ENCODE measurements at places on chromosomes 7 and 10.

- no peak for DNase-seq
Measured at GRCh38 chr7:8516976-8517375, 83.6 kb downstream of the NXPH1 start.

DNA sequence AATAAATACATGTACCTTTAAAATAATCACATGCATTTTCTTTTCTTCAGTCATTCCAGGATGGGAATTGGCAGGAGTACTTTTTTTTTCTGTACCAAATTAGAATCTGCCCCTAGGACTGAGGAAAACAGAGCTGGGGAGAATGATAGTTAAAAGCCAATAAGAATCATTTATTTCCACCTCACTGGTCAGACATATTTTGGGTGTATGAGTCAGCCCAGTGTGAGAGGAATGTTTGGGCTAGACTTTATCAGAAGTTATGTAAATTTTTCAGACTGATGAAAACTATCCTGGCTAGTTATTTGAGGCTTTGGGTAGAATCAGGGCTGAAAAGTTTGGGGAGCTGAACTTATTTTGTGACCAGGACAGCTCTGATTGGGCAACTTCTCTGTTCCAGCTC lies 303.1 kb upstream of the NPSR1 start:
- DNase-seq = no peak

- DNase-seq = no peak
Measured at GRCh38 chr10:130500261-130501000, 364.2 kb downstream of the GLRX3 start.

- no peak for DNase-seq
Measured at GRCh38 chr7:44678471-44679179, 70.0 kb upstream of the ZMIZ2 start.

GRCh38 chr10:57320416-57320815 lies 947.3 kb downstream of the IPMK start:
- no peak for DNase-seq

- DNase-seq = no peak
Measured at GRCh38 chr7:91518058-91518457, 253.8 kb downstream of the FZD1 start.

DNA sequence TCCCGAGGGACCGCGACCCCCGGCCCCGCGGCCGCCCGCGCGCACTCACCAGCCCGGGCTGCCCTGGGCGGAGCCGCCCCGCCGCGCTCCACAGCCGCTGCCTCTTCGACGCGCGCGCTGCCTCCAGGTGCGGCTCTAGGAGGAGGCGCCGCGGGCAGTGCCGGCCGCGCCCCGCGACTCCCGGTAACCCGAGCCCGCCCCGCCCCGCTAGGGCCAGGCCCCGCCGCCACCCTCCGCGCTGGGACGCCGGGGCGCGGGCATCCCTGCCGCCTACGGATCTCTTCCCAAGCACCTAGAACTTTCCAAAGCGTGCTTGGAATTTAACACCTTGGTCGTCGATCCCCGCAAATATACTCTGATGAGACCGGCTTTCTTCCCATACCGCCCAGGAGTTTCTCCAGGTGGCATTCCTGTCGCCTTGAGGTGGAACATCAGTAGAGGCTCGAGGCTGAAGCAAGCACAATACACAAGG lies at the start of gene SLC26A5:
Gene SLC26A5, minus strand, starts transcription at position 159 of the 472 bp plus-strand sequence. CDS start 24,693 bp downstream, outside the sequence.
- no peak for DNase-seq

DNA sequence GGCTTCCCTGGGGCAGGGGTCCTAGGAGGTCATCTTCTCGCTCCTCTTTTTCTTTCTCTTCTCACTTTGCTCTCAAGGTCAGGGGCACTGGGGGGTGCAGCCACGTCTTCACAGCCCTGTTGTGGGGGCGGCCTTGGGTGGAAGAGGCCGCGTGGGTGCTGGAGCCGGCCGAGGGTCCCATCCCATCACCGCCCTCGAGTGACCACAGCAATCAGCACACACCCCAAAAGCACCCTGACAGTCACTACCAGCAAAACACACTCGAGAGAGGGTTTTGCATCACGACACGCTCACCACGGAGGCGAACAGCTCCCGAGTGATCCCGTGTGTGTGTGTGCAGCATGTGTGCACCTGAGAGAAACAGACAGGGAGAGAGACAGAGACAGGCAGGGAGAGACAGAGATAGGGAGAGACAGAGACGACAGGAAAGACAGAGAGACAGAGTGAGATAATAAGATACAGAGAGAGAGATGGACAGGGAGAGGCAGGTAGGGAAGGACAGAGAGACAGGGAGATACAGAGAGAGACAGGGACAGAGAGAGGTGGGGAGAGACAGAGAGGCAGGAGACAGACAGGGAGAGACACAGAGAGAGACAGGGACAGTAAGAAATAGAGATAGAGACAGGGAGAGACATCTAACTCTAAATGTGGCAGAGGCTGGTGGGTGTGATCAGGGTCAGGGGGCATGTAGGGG lies 100.9 kb downstream of the WDR37 start:
- DNase-seq = no peak

GRCh38 chr7:127768241-127768640 lies 116.2 kb downstream of the SND1 start:
- no peak for DNase-seq

DNA sequence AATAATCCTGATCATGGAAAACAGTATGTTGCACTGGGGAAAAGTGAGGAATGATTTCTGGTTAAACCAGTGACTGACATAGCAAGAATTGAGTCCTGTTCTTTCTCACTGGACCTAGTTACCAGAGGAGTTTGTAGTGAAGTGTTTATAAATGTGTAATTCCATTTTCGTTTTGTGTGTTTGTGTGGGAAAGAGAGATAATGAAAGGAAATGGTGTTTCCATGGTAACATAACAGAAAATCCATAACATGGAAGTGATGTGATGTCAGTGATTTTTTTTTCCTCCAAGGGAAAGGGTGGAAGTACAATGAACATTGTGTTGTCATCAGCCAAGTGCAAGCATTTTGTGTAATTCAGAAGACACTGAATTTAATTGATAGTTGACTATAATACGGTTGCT lies 283.9 kb downstream of the PLXDC2 start:
- DNase-seq = no peak

DNA sequence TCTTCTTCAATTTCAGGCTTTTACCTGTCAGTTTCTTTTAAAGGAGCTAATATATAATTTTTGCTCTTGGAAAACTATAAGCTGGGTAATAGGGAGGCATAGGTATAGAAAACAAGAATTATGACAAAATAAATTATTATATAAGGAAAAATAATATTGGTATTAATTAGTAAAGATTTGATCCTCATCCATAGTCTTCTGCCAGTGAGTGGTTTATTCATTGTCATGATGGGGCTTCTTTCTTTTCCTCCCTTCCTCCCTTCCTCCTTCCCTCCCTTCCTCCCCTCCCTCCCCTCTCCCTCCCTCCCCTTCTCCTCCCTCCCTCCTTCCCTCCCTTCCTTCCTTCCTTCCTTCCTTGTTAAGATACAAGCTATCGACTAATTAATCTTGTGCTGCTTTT lies 698.6 kb downstream of the SORCS3 start:
- DNase-seq = no peak

DNA sequence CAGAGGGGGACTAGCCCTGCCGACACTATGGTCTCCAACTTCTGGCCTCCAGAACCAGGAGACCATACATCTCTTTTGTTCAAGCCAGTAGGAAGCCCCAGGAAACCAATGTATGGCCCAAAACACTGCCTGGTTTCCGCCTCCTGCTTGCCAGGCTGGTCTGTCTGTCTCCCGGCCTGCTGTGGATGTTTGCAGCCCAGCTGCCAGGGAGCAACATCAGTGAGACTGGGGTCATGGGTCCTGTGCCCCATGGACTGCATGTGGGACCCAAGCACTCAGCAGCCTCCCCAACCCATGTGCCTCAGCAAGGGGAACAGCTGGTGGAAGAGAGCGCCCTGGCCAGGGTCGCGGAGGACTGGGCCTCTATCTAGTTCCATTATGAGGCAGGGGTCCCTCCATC lies 33.4 kb upstream of the NUB1 start:
- DNase-seq = no peak

DNA sequence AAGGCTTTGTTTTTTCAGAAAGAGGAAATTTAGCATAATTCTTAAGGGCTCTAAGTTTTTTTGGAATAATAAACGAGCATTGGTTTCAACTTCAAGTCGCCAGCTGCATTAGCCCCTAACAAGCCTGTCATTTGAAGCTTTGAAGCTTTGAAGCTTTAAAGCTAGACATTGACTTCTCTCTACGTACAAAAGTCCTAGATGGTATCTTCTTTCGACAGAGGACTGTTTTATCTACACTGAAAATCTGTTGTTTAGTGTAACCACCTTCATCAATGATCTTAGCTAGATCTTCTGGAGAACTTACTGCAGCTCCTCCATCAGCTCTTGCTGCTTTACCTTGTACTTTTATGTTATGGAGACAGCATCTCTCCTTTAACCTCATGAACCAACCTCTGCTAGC lies 79.6 kb upstream of the TMEM72 start:
- no peak for DNase-seq

DNA sequence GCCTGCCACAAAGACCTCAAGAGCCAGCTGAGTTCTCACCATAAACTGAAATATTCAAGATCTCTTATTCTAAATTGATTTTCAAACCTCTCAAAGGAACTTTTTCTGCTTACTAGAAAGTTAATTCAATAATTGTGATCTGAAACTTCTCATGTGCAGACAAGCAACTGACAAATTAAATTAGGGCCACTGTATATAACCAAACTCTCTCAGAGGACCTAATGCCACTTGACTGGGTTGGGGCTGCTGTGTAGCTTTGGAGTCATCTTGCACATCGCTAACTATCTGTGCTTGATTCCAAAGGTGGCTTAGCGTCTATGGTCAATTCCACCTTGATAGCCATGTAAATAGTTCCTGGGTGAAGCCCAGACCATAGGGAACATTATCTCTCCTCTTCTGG lies 345.2 kb downstream of the GPR37 start:
- DNase-seq = no peak

GRCh38 chr10:79067241-79068202 lies 1.2 kb upstream of the ZMIZ1 start:
- peak; percentile 89 for DNase-seq

- DNase-seq = no peak
Measured at GRCh38 chr7:32474008-32474407, 16.2 kb downstream of the LSM5 start.

DNA sequence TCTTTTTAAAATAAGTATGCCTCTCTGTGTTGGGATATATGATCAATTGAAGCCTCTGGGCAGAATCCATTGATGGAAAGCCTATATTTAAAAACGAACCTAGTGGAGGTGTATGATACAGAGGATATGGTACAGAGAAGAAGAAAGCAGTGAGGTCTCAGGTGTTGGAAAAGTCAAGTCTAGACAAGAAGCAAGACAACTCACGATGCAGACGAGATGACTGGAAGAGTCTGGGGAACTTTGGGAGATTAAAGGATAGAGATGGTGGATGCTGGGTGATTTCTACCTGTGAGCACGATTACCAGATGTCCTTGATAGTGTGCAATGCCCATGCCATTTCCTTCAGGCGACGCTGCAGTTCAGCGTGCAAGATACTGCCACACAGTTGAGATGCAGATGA lies 524.7 kb upstream of the GALNT17 start:
- DNase-seq = no peak

GRCh38 chr10:34102893-34103506 lies 712.1 kb downstream of the PARD3 start:
- DNase-seq = no peak

GRCh38 chr10:63042256-63042655 lies 90.9 kb upstream of the NRBF2 start:
- no peak for DNase-seq

GRCh38 chr7:46448478-46448877 lies 527.4 kb upstream of the IGFBP3 start:
- DNase-seq = no peak

- DNase-seq = no peak
Measured at GRCh38 chr10:3902809-3903410, 117.9 kb upstream of the KLF6 start.

GRCh38 chr10:97612386-97612785 lies 20.9 kb downstream of the MORN4 start:
- DNase-seq = peak; percentile 29

DNA sequence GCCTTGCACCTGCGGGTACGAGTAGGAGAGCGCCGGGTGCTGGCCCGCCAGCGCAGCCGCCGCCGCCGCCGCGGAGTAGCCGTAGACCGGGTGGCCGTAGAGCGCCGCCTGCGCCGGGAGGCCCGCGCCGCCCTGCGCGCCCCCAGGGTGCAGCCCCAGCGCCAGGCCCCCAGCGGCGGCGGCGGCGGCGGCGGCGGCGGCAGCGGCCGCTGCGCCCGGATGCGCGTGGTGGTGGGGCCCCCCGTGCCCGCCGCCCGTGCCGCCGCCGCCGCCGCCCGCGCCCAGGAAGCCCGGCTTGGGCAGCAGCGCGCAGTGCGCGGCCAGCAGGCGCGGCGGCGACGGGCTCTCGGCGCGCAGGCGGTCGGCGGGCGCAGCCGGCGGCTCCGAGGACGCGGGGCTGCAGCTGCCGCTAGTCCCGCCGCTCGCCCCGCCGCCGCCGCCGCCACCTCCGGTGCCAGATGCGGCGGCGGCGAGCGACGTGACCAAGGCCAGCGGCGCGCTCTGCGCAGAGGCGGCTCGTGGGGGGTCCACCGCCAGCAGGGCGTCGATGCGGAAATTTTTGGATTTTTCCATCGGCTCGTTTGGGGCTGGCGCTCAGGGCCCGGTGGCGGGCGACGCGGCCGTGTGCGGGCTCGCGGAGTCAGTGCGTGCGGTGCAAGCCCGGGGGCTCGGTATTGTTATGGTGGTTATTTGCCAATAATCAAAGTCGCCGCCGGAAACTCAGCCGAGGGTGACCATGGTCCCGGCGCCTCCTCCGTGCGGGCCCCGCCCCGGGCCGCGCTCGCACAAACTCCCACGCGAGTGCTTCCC lies 480 bp downstream of the MNX1 start:
- DNase-seq = no peak

DNA sequence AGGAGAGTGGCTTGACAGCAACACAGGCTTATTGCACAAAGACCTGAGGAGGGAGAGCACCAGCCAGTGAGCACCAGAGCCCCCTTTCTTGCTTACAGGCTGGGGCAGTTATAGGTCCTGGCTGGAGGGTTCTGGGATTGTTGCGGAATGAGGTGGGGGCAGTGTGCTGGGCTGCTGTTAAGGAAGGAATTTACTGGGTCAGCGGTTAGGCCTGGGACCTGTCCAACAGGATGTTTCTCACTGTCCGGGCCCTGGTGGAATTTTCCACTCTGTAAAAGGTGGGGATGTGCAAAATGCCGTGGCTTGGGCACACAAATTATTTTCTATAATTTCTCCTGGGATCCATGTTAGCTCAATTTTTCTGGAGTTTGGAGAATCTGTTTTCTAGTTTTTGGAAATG lies 757.3 kb downstream of the TYW1 start:
- DNase-seq = no peak

Measured in iPS DF 6.9 (cell line).